ENCODE measurements at places on chromosomes 1 and 21.

DNA sequence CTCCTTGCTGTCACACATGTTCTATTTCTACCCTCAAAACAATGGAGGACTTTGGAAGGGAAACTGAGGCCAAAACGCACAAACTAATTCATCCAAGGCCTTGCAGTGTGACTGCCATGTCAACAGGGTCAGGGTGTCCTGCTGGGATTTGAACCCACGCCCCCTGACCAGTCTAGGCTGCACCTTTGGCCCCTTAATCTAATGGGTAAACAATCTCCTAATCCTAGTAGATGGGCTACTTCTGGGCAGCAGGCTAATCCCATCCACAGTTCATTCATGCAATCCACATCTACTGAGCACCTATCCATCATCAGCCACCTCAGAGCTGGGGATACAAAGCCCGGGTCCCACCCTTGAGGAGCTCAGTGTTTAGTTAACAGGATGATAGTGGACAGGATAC lies 17.0 kb upstream of the LEFTY2 start:
- no peak for DNase-seq

DNA sequence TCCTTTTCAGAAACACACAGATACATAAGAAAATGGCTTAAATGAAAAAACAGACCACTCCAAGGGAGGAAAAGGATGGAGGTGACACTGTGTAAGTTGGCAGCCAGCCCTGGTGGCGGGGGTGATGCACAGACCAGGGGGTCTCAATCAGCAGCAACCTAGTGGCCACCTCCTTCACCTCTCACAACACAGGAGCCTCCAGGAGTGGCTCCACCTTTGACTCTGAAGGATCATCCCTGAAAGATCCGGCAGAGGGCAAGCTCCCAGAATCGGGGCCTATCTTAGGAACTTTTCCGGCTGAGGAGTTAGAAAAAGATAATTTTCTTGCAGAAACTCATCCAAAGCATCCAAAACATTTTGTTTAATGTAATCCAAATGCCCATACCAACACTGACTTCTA lies 51.2 kb upstream of the SMYD2 start:
- DNase-seq: no peak

GRCh38 chr1:64539781-64540218 lies 69.9 kb downstream of the CACHD1 start:
- no peak for DNase-seq

- DNase-seq: no peak
These were observed 22.5 kb upstream of the RHBDL2 start for GRCh38 chr1:38964140-38964548.

- DNase-seq: no peak
These were observed 35.8 kb downstream of the LHX8 start for GRCh38 chr1:75170011-75170410.

DNA sequence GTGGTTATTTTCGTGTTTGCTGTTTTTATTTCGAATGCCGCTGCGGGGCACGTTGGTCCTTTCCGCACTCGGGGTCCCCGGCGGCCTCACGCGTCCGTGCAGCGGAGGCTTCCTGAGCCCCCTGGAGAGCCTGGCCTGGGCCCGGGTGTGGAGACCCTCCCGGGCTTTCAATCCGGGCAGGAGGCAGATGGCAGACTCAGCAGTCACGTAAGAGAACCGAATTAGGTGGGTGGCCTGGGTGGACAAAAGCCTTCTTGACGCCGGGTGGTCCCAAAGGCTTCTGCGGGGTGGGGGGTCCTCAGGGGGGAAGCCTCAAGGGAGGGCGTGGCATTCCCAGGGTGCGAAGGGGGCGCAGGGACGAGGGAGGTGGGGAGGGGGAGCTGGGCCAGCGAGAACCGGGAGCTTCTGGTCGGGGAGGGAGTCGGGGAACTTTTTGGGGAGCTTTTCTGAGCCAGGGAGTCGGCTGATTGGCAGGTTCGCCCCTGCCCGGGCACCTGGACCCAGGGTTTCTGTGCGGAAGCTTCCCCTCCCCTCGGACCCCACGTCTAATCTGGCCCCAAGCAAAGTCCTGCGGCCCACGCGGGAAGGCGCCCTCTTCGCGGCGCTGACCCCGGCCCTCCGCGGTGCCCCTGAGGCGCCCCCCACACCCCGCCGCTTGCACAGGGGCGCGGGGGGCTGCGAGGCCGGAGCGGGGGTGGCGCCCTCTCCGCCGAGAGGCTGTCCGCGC lies 1.3 kb upstream of the HES4 start:
- no peak for DNase-seq
